Mucosa of descending colon (tissue), 3 donors: ENCODE measurements at places on chromosomes 11 and 22. TPM values are rescaled to one million over a fixed set of nuclear protein-coding genes. Genes with fewer than 3 reads are reported as not detected.
A peak's percentile ranks its signal among the peaks of the same experiment; 100 is the strongest.

The LINC01488 gene
- total RNA-seq, result not detected

The ELF5 gene
- not detected for total RNA-seq

The JAML gene
- total RNA-seq, result 15.0 TPM

DNA sequence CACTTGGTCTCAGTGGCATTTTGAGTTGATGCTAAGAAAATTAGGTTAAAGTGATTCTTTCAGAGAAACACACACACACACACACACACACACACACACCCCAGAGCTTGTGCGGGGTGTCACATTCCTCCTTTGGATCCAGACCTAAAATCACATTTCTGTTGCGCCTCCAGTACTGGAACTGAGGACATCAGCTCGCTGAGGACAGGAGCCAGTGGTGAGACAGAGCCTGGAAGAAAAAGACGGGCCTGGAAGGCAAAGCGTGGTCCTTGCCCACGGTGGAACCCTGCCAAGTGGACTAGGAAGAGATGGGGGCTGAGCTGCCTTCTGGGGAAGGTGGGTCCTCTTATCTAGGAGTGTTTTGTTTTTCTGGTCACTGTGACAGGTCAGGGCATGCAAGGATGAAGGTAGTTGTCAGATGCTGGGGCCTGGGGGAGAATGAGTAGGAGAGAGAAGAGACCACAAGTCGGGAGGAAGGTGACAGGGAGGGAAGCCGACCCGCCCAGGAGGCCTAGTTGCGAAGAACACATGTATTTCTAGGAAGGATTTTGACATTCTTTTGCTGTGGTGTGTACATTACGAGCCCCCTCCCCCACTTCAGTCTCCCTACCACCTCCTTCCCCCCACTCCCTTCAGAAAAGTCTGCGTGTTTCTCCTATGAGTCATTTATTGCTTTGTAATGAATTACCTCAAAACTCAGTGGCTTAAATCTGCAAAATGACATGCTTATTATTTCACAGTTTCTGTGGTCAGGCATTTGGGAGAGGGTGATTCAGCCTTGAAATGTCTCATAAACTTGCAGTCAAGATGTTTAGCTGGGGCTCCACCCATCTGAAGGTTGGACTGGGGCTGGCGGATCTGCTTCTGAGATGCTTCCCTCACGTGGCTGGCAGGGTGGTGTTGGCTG, 4.8 kb upstream of the ELFN2 start:
- DNase-seq, result no peak

DNA sequence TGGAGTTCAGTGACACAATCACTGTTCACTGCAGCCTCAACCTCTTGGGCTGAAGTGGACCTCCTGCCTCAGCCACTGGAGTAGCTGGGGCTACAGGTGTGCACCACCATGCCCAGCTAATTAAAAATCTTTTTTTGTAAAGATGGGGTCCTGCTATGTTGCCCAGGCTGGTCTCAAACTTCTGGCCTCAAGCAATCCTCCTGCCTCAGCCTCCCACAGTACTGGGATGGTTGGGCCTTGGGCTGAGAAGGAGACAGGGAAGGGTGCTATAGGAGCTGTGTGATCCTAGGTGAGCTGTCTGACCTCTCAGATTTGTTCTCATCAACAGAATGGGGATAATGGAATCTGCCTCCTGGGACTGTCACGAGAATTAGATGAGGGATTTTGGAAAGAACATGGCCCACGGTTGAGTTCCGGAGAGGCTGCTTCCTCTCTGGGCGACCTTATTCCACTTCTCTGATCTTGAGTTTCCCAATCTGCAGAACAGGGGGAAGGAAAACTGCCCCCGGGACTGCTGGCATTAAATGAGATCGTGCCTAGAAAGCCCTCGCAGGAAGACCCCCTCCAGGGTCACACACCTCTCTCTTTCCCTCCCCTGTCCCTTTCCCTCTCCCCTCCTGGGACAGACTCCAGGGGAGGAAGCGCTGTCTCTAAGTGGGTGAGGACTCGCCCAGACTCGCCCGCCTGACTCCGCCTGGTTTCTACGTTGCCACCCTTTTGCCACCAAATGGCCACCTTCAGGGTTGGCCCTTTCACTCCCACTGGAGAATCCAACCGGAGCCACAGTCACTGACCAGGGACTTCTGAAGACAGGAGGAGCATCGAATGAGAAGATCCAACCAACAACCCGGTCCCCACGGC, 50.1 kb downstream of the MCM5 start:
- peak; percentile 59 for DNase-seq

DNA sequence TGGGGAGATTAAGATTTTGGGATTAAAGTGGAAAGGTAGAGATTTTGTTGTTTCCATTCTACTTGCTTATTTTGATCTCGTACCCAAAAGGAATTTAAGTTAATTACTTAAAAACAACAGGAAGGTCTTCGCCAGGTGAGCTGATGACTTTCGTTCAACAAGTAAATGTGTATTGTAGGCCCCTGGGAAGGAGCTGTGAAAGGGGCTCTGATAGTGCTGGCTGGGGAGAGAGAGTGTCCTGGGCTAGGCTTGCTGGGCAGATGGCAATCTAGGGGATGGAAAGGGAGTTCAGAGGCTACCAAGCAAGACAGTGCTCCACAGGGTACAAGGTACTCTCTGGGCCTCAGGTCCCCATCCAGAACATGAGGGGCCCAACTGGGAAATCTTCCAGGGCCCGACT, 189.4 kb downstream of the CEP164 start:
- no peak for DNase-seq

- peak; percentile 61 for DNase-seq
These were observed 1.4 kb downstream of the CTTN start for GRCh38 chr11:70399681-70400112.

DNA sequence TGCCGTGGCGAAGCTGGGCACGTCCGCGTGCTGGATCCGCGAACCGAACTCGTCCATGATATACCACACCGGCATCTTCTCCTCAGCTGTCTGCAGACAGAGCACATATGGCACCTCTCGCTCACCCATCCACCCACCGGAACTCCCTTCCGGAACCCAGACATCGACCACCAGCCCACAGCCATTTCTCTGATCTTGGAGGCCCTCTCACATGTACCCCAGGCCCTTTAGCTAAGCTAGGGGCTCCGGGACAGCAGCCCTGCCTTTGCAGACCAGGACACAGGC, 7.1 kb downstream of the TTLL12 start:
- peak; percentile 45 for DNase-seq

- DNase-seq, result peak; percentile 60
These were observed 19.8 kb downstream of the PTDSS2 start for GRCh38 chr11:469684-470560.

DNA sequence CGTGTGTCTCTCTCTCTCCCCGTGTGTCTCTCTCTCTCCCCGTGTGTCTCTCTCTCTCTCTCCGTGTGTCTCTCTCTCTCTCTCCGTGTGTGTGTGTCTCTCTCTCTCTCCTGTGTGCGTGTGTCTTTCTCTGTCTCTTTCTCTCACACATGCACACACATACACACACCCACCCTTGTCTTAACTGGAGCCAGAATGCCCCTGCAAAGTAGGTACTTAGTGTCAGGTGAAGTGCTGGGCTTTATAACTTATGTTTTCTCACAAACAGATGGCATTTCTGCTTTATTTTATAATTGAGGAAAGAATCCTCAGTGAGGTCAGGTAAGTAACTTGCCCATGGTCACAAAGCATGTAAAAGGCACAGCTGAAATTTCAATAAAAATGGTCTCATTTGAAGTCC, 106.0 kb downstream of the CSNK2A3 start:
- DNase-seq, result no peak

GRCh38 chr11:114449845-114450244, 10.6 kb downstream of the REXO2 start:
- DNase-seq, result no peak

GRCh38 chr11:69326622-69327219, 32.8 kb downstream of the MYEOV start:
- no peak for DNase-seq

- DNase-seq, result no peak
These were observed 128.6 kb upstream of the DDI1 start for GRCh38 chr11:103907548-103908455.

DNA sequence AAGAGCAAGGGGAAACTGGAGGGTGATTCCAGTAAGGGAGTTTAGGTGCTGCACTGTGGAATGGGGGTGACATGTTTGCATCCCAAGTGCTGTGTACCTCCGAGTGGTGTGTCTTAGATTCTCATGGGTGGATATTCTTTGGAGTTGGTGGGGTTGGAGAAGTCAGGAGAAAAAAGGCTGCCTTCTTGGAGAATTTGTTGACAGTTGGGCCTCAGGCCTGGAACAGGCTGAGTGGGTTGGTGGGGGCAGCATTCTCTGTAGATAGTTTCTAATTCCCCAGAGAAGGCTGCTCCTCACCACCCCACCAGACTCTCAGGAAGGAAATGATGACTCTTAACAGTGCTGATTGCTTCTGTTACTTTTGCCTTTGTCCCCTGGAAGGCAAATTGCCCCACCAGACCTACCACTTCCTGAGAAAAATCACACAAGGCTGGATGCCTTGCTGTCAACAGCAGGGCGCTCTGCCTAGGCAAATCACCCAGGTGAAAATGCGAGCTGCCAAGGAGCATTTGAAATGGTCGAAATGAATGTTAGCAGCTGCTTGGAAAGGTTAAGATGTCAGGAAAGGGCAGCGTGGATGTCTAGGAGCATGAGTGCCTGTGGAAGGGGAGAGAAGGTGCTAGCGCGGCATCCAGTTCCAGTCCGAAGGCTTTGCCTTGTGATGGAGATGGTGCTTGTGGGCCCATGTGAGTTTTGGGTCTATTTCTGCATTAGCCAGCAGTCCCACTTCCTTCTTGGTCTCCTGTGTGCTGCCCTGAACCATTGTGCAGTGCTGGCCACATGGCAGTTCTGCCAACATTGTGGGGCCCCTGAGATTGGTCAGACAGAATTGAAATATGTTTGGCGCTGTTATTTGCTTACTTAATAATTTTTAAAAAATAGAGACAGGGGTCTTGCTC, 29.7 kb upstream of the SORL1-AS1 start:
- no peak for DNase-seq

- DNase-seq, result no peak
These were observed 182.2 kb upstream of the SYT13 start for GRCh38 chr11:45468267-45468856.

DNA sequence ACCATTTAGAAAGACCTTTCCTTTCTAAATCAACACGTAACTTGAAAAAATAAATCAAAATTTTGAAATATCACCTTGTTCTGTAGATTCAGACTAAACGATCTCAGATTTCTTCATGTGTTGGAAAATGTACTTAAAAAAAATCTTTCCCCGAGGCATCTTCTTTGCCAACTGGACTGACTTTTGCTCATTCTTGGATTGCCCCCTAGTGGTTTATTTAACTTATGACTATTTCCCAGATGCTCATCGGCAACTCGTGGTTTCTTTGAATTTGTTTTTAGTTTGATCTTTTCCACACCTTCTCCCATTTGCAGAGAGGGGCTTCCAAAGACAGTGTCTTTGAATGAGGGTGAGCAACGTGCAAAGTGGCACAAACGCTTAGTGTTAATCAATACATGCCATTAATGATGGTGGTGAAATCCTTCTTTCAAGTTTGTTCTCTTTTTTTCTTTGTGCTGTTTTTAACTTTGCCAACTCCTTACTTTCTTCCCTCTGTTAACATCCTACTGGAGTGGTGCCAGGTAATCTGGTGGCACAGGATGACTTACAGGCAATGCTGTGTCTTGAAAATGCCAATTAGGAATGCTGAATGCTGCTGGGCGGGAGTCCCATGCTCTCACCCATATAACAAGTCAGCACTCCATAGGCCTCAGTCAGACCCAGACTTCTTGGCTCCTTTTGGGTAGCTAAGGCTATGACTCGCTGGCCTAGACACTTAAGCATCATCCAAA, 18.3 kb downstream of the PRSS23 start:
- DNase-seq, result no peak

DNA sequence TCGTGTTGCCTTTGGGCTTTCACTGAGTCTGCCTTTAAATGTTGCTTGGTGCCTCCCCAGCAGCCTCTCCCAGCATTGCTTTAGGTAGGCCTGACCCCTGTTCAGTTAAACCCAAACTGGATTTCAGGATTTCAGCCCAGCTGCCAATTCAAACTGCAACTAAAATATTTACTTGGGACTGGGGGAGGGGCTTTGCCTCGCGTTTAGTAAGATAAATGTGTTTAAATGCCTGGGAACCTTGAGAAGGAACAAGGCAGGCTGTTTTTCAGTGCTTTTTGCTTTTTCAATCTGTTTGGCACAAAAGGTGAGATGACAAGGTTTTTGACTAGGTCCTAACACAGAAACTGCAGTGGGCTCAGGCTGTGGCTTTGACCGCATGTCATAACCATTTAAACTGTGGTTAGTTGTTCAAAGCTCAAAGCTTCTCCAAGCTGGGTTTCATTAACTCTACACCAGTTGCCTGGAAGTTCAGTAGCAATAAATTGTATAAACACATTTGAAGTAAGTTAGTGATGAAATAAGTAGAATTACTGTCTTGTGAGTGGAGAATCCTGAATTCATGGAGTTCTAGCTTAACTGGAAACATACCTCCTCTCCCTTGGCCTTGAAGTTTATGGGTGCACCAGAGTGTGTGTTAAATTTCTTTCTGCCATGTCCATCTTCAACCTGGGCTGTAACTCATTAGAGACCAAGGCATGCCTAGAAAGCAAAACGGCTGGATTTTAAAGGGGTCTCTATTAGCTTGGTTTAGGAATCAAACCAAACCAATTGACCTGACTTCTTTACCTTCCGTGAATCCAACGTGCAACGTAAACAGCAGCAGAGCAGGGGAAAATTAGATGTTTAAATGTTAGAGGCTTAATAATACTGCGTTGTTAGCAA, 3.6 kb downstream of the PKNOX2 start:
- no peak for DNase-seq

DNA sequence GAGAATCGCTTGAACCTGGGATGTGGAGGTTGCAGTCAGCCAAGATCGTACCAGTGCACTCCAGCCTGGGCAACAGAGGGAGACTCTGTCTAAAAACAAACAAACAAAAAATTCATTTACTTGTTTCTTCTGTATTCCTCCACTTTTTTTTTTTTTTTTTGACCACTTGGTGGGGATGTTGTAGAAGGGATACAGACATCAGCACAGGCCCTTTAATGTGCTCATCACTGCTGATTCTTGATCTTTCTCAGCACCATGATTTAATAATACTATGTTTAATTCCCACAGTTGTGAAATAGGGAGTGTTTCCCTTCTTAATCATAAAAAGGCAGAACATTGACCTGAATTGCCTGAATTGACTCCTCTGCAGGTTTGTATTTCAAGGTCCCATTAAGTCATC, 4.5 kb downstream of the TTC9C start:
- DNase-seq, result no peak

DNA sequence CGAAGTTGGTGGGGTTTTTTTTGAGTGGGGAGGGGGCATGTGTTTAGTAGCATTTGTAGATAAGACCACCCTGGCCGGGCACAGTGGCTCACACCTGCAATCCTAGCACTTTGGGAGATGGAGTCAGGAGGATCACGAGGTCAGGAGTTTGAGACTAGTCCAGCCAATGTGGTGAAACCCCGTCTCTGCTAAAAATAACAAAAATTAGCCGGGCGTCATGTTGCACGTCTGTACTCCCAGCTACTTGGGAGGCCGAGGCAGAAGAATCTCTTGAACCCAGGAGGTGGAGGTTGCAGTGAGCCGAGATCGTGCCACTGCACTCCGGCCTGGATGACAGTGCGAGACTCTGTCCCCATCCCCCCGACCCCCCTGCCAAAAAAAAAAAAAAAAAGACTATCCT, 34.6 kb downstream of the CECR2 start:
- DNase-seq, result no peak
